ENCODE measurements at places on chromosomes 2 and 18. TPM values are rescaled to one million over a fixed set of nuclear protein-coding genes. Genes with fewer than 3 reads are reported as not detected.

CAPN14 gene
- not detected for total RNA-seq

MTA3 gene
- 31.1 TPM for total RNA-seq

IGFBP5 gene
- total RNA-seq = 415 TPM

ACKR3 gene
- total RNA-seq = 18.1 TPM

PTRHD1 gene
- 15.5 TPM for total RNA-seq

SERPINB11 gene
- total RNA-seq = not detected

- no peak for DNase-seq
Measured at GRCh38 chr2:159573846-159574606, 42.3 kb downstream of the BAZ2B start.

DNA sequence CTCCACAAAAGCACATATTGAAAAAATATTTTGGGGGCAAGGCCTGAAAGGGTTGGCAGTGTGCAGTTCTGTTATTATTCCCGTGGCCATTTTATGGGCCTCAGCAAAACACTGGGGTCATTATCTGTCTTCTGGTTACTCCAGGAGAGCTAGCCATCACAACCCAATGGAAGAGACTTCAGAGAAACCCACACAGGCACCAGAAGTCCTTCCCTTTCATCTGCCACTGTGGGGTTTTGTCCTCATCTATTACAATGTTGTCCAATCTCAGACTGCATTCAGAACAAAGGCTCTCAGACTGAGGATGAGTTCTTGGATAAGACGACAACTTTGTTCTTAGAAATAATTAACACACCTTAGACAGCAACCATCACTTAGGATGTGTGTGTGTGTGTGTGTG, 98.4 kb downstream of the PIEZO2 start:
- no peak for DNase-seq

DNA sequence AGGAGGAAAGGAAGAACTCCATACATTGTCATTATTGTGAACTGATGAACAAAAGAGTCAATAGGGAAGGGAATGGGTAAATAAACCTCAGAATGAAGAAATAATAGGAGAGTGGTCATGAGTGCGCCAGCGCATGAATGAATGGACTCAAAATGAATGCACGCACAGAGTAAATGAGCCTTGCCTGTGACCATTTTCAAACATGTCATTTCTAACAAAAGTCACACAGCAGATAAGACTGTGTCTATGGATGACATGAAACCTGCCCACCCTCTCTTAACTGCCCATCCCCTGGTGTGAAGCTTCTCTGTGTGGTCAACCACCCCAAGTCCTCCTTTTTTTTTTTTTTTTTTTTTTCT, 121.1 kb upstream of the TEX51 start:
- no peak for DNase-seq

DNA sequence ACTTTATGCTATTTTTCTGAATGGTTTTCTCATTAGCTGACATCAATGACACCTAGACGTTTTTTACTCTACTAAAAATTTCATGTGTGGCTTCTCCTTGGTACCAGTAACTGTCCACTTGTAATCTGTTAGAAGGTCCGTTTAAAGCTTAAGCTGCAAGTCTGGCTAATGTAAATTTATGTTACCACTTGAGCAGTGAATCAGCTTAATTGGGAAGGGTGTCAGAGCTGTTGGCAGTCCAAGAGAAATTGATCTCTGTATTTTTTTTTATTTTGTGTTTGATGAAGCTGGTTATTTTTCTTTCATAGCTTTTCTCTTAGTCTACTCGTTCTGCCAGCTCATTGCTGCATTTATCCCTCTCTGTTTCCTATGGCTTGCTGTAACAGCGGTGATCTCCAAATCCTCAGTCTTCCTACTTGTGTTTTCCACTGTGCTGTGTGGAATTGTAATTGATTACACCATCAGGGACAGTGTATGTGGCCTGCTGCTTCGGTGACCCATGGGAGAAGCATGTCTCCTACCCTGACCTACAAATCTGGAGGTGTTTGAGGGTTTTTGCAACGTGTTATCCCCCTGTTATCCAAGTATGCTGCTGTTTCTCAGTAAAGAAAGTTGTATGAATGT, 724.2 kb upstream of the REG3G start:
- DNase-seq = no peak

GRCh38 chr2:145020694-145021093, 500.8 kb upstream of the ZEB2 start:
- no peak for DNase-seq

DNA sequence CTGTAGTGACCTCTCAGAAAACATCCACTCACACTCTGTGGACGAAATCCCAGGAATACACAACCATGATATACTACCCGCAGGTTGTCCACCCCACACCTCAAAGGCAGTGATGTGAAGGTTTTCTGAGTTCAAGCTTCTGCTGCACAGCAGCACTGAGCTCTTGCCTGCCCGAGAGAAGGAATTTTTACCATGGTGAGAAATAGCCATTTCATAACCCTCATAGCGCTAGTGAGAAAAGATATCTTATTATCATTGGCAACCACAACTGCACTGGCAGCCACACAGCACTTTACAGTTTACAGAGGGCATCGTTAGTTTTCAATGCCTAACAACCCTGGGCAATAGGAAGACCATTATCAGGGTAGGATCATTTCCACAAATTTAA, 36.9 kb downstream of the NAPG start:
- DNase-seq = no peak

- no peak for DNase-seq
Measured at GRCh38 chr2:206424134-206424533, 19.2 kb upstream of the ADAM23 start.

- no peak for DNase-seq
Measured at GRCh38 chr2:196330645-196331044, 159.3 kb upstream of the STK17B start.

- no peak for DNase-seq
Measured at GRCh38 chr18:33616556-33616955, 38.5 kb downstream of the ASXL3 start.

DNA sequence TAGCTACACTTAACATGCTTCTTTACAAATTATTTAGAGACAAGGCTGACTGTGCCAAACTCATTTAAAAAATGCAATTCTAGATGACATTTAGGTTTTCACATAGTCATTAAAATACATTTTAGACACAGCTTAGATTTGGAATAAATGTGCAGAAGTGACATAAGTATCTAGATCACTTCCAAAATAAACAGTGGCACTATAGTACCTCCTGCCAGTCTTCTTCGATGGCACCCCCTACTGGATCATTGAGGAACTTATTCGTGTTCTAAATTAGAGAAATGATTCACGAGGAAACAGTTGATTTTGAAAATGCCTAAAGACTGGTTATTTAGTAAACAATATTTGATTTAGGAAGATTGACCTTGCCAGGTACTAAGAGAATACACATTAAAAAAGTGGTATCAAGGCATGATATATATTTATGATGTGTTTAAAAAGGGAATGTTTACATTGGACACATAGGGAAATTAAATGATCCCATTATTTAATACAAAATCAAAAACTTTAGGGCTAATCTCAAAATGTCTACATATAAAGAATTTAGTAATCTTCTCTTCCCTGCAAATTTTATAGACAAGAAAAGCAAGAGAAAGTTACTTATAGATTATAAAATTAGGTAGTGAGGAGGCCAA, 323.9 kb downstream of the XIRP2 start:
- DNase-seq = peak; percentile 63

DNA sequence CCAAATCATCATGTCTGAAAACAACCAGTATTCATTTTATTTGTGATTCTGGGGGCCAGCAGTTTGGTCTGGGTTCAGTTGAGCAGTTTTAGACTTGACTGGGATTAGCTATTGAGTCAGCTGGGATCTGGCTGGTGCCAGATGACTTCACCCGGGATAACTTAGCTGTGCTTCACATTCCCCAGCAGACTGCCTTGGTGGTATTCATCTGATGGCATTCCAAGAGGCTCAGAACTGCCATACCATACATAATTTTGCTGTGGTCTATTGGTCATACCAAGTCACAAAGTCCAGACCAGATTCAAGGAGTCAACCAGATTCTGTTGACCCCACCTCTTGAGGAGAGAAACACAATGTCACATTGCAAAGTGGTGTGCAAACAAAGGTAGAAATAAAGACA, 7.8 kb upstream of the FSHR start:
- no peak for DNase-seq

DNA sequence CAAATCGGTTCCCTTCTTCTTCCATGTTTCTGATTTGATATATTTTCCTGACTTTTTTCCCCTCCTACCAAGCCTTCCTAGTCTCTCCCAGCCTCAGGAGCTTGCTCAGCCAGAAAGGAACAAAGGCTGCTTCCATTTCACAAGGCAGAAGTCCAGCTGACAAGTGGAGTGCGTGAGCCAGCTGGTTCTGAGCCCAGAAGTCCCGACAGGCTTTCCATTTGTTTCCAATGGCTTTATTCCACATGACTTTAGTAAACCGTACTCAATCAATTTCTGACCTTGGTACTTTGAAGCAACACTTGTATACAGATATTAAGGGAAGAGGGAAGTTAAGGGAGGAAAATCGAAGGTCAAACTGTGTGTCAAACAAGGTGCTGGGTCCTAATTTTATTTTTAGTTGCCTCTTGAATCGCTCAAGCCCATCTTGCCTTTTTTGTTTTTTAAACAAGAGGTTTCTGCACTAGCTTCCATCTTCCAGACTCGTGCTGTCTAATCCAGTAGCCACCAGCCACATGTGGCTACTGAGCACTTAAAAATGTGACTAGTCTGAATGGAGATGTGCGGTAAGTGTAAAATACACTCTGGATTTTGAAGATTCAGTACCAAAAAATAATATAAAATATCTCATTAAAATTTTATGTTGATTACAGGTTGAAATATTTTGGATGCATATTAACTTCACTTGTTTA, 36.2 kb downstream of the WIPF1 start:
- peak; percentile 90 for DNase-seq

DNA sequence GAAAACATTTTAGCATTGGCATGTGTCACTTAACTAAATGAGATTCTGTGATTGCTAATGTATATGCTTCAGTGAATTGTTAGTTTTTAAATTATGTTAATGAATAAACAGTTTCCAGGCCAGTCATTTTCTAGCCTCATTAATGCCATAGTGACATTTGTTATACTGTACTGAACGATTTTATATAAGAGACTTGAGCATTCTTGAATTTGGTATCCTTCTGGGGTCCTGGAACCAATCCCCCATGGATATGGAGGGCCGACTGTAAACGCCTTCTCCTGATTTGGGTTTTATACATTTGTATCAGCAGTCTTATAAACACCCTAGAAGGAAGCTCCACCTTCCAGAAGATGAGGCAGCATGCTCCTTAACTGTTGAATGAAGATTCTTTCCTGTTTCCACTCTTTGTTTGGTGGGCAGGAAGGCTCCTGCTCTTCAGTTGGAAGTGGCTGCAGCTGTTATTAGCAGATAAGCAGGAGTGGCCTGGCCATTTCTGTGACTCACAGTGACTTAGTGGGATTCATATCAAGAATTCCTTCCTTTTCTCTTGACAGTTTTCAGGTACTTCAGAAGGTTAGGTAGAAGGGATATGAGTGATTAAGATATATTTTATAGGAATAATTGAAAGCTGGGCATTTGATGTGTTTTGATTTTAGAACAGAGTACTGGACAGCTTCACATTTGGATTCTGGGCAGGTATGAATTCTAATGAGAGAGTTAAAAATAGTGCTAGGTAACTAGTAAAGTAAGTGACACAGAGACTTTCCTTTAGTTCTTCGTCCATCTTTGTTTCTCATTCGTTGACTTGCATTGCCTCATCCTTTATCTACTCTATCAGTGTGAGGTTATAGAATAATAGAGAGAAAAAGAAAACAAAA, 124.9 kb downstream of the PLCL1 start:
- DNase-seq = no peak

DNA sequence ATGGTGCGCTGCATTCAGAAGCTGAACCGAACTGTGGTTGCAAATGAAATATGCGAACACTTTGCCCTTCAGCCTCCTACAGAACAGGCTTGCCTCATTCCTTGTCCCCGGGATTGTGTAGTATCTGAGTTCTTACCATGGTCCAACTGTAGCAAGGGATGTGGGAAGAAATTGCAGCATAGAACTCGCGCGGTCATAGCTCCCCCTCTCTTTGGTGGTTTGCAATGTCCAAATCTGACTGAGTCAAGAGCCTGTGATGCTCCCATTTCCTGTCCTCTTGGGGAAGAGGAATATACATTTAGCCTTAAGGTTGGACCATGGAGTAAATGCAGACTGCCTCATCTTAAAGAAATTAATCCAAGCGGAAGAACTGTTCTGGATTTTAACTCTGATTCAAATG, 291.4 kb downstream of the THSD7B start:
- DNase-seq = no peak

All from body of pancreas (tissue), 4 donors.